ENCODE measurements at places on chromosomes 5 and 9. TPM values are rescaled to one million over a fixed set of nuclear protein-coding genes. Genes with fewer than 3 reads are reported as not detected.

MYMK gene
- not detected for total RNA-seq

LPAR1 gene
- 260 TPM for total RNA-seq

TMEFF1 gene
- total RNA-seq = 0.90 TPM

TMC1 gene
- total RNA-seq = not detected

DNA sequence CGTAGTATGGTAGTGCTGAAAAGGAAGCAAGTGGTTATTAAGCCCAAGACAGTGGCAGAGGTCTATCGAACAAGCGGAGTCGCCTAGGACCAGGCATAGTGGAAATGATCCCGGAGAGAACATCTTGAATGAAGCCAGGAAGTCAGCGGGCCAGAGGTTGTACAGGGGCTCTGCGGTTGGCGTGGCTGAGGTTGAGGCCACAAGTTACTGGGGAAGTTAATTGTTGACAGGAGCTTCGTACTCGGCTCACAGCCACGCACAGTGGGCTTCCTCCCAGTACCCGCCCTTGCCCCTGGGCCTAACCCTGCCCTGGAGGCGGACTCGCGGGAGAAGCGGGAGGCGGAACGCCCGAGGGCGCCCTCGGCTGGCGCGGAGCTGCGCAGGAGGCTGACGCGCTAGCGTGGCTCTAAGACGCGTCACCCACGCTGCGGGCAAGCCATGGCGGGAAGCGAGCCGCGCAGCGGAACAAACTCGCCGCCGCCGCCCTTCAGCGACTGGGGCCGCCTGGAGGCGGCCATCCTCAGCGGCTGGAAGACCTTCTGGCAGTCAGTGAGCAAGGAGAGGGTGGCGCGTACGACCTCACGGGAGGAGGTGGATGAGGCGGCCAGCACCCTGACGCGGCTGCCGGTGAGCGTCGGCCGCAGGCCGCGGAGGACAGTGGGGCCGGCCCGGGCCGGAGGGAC lies at the start of gene FBXO4:
Gene FBXO4 (plus strand): TSS at position 410 of the 683 bp plus-strand sequence. CDS start 29 bp downstream, at position 439.
- peak; percentile 78 for DNase-seq

GRCh38 chr9:133513214-133514100 lies 11.3 kb downstream of the MYMK start:
- DNase-seq = no peak

DNA sequence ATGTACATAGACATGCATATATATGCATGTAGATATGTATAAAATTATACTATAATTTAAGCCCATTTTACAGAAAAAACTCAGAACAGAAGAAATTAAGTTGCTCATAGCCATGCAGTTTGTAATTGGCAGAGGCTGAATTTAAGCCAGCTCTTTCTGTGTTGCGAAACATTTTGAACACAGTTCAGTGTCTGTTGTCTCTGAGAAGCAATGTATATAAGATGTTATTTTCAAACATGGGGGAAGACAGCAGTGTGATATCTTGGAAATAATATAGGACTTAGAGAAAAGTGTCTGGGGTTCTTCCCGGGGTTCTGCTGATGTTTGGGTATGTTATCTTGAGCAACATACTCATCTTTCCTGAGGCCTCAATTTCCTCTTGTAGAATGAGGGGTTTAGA lies 37.6 kb downstream of the SVEP1 start:
- peak; percentile 16 for DNase-seq

GRCh38 chr5:87650284-87650683 lies 237.6 kb upstream of the CCNH start:
- no peak for DNase-seq

GRCh38 chr9:36897478-36897877 lies 136.6 kb downstream of the PAX5 start:
- DNase-seq = no peak

- no peak for DNase-seq
Observed at GRCh38 chr5:42573386-42573785, 150.1 kb downstream of the GHR start.

DNA sequence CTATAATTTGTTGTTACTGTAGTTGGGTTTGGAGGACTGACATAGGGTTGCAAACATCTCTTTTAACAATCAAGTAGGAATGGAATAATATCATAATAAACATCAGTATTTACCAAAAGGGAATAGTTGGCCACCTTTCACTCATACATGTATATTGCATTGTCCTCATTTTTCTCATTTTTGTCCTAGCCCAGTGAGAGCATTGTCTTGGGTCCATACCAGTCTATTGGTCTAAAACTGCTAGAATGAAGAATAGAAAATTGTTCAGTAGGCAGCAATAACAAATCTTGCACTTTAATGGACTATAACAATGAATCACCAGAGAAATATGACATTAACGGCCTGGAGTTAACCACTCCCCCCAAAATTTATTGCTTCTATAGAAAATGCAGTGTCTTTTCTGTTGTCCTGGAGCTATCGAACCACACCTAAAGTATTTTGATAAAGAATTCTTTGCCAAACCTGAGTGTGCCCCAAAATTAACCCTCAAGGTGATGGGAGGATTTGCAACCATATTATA lies 80.9 kb upstream of the IL33 start:
- no peak for DNase-seq

DNA sequence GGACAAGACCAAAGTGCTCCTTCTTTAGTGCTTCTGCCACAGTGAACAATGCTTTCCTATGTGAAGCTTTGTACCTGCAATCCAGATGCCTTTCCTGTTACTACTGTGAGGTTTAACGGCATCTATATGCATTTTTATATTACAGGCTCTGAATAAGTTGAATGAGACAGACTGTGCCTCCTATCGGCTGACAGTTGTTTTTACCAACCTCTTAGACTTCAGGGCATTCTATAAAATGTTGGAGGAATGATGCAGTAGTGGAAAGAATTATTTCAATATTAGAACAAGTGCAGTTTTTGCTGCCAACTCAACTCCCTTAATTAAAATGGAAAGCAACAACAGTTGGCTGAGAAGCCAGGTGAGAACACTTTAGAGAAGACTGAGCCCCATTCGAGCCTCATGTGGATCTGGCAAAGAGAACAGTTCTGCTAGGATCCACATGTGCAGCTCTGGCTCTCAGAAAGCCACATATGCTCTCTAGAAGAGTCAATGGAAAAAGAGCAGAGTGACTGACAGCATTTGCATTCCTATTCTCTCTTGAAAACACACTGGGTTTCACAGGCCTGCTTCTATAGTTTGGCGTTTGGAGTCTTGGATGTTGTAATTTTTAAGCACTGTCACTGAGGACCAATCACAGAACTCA lies 147.5 kb downstream of the LURAP1L start:
- DNase-seq = no peak

DNA sequence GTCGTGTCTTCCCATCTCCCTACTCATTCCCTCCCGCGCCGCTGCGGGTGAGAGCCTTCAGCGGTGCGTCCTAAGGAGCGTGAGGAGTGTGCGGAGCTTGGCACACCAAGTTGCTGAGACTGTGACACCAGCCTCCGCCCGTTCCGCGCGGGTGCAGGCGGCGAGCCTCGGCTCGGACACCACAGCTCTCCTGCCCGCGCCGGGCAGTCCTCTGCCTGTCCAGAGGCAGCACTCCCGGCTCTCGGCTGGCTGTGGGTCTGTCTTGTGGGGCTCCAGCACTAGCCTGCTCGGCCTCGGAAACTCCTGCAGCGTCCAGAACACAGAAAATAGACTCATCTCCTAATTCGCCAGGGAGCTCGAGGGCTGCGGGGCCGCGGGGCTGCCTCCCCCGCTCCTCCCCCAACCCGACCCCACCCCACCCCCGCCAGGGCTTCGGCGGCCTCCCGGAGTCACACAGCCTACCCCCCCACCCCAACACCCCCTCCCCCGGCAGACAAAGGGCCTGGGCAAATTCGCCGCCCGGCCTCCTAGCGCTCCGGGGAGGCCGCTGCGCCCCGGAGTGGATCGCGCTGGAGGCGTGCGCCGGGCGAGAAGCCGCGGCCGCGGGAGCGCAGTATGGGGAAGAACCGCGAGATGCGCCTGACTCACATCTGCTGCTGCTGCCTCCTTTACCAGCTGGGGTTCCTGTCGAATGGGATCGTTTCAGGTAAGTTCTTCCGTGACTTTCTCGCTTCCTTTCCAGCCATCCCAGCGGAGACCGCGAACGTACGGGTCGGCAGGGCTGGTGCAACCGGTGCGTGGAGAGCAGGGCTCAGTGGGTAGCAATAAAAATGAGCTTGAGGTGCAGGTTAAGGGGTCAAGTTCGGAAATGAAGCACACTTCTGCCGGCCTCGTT lies at the start of gene ADAMTS19:
Gene ADAMTS19 (plus strand): TSS at position 522 of the 895 bp plus-strand sequence. CDS start 94 bp downstream, at position 616.
- peak; percentile 21 for DNase-seq
